ENCODE measurements at places on chromosomes 4 and X.
A peak's percentile ranks its signal among the peaks of the same experiment; 100 is the strongest.

GRCh38 chrX:69102612-69103194 is 62.5 kb downstream of the PJA1 start:
- DNase-seq: no peak

GRCh38 chrX:136310411-136310810 is 9.6 kb downstream of the ADGRG4 start:
- no peak for DNase-seq

DNA sequence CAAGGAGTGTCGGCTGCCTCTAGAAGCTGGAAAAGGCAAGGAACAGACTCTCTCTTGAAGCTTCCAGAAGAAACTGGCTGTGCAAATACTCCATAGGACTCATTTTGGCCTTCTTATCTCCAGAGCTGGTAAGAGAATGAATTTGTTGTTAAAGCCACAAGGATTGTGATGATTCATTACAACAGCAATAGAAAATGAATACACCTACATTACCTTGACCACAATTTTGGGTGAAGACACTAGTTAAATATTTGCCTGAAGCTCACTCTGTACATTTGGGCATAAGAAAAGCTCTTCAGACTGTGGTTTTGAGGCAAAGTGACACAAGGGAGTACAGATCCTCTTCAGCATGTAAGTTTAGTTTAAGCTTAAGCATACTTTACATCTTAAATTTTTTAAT is 134.5 kb upstream of the TLL1 start:
- DNase-seq: no peak

DNA sequence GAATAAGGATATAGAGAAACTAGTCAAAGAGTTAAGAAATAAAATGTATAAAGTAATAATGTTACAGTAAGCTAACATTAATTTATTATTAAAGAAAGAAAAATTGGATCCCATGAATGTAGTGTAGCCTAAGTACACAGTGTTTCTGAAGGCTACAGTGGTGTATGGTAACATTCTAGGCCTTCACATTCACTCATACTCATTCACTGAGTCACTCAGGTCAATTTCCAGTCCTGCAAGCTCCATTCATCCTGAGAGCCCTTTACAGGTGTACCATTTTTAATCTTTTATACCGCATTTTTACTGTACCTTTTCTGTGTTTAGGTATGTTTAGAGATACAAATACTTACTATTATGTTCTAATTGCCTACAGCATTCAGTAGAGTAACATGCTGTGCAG is 120.6 kb upstream of the AGA start:
- no peak for DNase-seq

GRCh38 chrX:63488546-63489373 is 137.6 kb upstream of the SPIN4 start:
- no peak for DNase-seq

- no peak for DNase-seq
These were observed 87.6 kb downstream of the MRPL1 start for GRCh38 chr4:77950203-77950602.

DNA sequence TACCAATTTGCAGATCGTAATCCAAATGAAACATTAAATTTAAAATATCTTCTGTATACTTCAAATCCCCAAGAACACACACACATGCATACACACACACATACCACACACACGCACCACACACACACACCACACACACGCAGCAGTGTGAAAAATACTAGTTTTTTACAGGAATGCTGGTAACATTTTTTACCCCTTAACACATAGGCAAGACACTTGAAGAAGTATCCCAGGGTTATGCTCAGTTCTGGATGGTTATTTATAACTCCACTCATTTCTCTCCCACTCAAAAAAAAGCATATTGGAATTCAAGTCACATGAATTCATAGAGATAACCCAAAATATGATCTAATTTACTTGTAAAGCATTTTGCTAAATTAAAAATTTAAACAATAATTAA is 325.5 kb upstream of the SLC7A11 start:
- DNase-seq: no peak

DNA sequence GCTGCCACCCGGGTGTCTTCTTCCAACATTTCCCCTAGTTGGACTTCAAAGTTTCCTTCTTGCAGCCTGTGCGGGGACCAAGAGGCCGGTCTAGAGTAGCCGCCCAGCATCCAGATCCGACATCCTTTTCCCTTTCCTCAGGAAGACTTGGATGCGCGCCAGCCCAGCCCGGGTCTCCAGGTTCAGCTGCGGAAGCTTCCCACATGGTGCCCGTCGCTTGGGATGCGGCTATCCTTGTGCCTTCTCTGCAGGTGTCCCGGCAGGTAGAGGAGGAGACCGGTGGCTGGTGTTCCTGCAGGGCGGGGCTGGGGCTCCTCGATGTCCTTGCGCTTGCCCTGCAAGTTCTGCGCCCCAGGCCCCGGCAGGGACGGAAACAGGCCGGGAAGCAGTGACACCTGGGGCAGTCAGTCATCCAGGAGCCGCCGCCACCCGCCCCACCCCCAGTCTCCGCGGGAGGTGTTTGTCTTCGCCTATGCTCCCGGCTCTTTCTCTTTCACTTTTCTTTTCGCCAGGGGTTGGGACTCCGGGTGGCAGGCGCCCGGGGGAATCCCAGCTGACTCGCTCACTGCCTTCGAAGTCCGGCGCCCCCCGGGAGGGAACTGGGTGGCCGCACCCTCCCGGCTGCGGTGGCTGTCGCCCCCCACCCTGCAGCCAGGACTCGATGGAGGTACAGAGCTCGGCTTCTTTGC is at the start of gene IL15:
Gene IL15 (plus strand): TSS at position 502 of the 689 bp plus-strand sequence. CDS start 82,882 bp downstream, outside the sequence.
- peak; percentile 91 for DNase-seq

DNA sequence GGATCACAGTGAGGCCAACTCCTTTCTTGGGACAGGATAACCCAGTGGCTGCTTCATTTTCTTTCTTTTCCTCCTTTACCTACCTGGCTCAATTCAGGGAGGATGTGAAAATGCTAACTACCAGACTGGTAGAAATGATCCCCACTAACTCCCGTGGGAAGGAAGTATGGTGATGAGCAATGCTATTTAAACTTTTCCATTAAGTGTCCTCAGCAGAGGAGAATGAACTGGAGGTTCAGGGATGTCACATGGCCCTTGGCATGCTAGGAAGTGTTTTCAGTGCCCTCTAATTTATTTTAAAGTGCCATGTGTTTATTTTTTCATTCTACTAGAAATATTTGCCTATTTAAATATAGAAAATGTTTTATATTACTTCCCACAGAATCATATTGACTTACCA is 363.9 kb downstream of the PPP3CA start:
- DNase-seq: no peak

GRCh38 chr4:182093431-182093831 is 149.8 kb upstream of the TENM3 start:
- DNase-seq: no peak

DNA sequence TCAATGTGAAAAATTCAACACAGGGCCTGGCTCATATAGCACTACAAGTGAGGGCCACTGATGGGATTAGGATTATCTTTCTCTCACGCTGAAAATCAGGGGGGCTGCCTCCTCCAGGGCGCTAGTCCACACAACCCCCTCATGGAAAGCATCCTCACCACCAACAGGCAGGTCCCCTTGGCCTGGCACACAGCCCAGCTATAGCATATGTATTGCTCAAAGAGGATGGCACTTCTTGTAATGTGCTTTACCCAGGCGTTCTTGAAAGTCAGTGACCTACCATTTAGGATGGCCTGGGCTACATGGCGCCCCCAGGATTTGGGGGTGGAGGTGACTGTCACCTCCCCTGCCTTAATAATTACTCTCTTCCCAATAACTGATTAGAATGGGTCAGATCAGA is 71.0 kb upstream of the LSM6 start:
- no peak for DNase-seq

DNA sequence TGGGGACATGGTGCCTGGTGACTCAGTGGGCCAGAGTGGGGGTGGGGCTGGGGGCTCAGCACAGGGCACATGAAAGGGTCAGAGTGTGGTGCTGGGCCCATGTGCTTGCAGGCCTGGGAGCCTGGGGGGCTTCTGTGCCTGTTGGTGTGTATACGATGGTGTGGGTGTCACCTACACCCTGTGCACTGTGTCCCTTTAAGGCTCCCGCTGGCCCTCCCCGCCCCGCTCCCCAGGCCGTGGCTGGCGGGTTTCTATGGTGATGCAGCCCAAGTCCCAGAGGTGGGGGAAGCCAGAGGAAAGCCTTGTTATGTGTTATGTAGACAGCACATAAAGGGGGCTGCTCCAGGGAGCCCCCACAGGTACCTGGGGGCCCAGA is 5.5 kb downstream of the L1CAM start:
- no peak for DNase-seq

DNA sequence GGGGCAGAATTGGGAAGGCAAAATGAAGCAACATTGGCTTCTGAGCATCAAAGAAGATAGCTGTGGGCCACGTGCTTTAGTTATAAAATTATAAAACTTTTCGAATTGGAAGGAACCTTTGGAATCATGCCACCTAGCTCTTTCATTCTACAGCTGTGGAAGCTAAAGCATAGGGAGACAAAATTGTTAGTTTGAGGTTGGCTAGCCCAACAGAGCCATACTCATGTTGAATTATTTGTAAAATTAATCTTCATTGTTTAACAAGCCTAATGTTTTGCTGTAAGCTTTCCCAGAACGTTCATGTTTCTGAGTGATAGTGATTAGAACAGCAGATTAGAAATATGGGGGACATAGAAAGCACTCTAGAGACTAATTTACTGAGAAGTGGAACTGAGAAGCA is 35.9 kb downstream of the HHIP start:
- DNase-seq: no peak

All from suppressor macrophage treated with lipopolysaccharide for 1 hour (primary cell).